ENCODE measurements at places on chromosomes 3 and 15.

GRCh38 chr3:50405249-50405648 lies 45.9 kb upstream of the TMEM115 start:
- no peak for DNase-seq

- DNase-seq: no peak
Observed at GRCh38 chr15:73697033-73697467, 12.9 kb downstream of the CD276 start.

GRCh38 chr3:12420393-12420792 lies 63.9 kb upstream of the TSEN2 start:
- no peak for DNase-seq

DNA sequence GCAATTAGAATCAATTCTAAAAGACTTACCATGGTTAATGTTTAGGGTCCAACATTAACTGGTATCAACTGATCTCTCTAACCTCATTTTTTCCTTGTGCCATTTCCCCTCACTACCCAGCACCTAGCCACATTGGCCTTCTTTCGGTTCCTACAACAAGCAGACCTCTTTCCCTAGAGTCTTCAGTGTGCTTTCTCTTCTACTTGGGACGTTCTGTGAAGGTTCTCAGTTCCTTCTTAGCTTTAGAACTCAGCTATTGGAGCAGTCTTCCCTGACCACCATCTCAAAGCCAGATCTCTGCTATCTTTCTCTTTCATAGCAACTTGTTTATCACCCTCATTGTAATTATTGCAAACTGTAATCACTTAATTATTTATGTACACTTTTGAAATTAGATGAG lies 31.5 kb upstream of the MINDY4B start:
- DNase-seq: no peak

- DNase-seq: no peak
Observed at GRCh38 chr3:100045696-100046095, 68.6 kb downstream of the FILIP1L start.

DNA sequence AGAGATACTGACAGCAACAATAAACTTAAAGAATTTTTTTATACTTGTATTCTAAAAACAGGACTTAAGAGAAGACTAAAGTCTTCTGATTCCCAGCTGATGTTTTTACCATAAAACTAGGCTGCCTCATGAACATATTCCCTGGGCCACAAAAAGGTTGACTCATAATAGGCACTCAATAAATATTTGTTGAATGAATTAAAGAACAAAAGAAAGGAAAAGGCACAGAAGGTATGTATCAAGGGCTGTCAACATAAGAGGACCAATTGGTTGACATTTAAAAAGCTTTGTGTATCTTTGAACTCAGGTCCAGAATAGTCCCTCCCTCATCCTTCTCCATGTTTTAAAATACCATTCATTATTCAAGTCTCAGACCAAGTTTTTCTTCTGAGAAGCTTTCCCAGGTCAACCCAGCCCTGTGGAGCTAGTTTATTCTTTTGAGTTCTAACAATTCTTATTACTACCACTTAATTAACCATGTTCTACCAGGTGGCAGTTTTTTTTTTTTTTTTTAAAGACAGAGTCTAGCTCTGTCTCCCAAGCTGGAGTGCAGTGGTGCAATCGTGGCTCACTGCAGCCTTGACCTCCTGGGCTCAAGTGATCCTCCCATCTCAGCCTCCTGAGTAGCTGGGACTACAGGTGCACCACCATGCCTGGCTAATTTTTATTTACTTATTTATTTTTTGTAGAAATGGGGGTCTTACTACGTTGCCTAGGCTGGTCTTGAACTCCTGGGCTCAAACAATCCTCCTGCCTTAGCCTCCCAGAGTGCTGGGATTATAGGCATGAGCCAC lies 17.5 kb upstream of the ARHGEF3 start:
- no peak for DNase-seq

DNA sequence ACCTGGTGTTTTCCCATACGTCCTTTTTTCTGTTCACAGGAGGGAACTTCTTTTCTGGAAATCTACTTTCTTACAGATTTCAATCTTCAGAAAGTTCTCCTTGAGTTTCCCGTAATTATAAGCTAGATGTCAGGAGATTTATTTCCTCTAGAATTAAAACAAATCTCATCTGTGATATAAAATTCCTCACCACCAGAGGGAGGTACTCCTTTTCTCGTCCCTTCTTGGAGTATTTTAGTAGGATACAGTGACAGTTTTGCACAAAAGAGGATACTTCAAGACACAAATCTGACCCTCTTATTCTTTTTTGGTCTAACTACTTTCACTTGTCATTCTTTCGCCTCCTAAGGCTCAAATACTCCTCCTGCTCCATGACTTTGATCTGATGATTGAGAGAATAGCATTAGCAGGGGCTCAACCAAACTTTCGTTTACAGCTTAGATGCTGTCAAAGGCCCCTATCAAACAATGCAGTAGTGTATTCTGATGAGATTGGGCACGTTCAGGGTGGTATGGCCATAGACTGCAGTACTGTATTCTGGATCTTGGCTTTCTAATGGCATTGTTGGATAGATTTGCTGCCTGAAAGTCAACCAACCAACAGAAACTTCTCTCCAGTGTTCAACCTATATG lies 38.0 kb downstream of the TMEM41A start:
- no peak for DNase-seq

GRCh38 chr15:55796321-55796965 lies 53.5 kb upstream of the PRTG start:
- DNase-seq: no peak

DNA sequence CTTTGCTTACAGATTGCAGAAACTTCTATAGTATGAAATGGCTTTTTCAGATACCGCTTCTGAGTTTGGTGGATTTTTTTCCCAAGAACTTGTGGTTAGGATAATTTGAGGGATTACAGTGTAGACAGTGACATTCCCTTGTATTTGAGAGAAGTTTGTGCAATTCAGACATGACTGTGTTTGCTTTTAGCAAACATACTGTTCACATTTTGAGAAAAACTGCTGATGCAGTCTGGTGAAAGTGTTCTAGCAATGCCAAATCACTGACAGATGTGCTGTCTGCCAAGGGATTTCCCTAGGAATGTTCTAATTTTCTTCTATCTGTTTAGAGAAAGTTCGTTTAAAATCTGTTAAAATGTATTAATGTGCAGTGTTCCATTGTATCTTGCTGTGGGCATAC lies 652.6 kb downstream of the FHIT start:
- DNase-seq: no peak

DNA sequence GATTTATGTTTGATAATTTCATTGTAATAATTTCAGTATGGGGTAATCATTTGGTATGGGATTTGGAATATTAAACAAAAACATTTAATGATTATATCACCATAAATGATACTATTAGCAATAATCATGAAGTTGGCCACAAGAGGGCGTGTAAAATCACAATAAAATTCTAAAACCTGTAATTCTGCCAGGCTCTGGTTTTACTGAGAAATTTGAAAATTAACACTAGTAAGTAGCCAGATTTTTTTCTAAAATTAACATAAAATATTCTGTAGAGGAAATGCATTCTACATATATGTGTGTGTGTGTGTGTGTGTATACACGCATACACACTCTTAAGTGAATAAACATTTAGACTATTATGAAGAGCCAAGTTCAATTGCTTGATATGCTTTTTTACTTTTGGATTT lies 40.5 kb downstream of the FEZF2 start:
- DNase-seq: peak; percentile 44

GRCh38 chr15:93274257-93274656 lies 185.2 kb upstream of the RGMA start:
- no peak for DNase-seq

DNA sequence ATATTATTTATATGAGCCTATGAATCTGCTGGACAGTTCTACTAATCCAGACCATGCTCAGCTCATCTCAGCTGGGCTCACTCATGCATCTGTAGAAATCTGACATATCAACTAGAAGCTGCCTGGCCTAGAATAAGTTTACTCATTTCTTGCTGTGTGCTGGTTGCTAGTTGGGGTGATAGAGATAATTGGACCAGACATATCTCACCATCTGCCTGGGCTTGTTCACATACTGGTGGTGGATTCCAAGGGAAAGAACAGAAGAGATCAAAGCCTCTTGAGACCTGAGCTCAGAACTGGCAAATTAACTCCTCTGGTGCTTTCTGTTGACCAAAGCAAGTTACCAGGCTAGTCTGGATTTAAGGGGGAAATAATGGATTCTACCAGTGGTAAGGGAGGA lies 109.1 kb downstream of the NSUN3 start:
- no peak for DNase-seq

DNA sequence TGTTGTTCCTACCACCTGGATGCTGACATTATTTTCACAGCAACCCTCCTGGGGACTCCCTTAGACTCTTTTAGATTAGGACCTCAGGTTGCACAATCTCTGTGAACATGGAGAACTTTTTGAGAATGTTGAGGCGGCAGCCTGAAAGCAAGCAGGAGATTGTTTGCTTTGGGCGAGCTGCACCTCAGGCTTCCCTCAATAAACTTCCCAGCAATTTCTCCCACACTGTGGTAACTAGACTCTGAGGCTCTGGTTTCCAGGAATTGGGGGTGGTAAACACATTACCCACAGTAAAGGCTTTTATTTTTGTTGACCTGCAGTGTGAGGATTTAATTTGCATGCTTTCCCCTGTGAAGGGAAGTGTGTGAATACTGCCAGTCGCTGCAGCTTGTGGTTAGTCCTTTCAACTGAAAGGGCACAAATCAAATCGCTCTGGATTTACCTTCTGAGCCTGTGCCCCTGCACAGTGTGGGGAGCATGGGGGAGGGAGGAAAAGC lies 35.2 kb upstream of the SIAH2 start:
- no peak for DNase-seq

DNA sequence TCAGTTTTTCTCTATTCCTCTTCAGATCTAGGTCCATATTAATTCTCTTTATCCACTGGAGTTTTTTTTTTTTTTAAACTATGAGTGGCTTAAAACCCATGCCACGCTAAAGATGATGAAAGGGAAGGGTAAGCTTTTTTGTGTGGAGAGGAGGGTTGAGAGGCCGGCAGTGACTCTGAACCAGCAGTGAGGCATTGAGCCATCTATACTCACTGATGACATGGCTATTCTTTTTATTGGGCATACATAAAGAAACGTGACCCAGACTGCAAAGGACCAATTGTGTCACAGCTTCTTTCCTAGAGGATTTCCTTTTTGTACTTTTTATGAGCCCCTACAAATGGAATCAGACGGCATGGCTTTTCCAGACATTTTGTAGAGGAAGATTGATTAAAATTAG lies 662.2 kb downstream of the AGBL1 start:
- DNase-seq: no peak

DNA sequence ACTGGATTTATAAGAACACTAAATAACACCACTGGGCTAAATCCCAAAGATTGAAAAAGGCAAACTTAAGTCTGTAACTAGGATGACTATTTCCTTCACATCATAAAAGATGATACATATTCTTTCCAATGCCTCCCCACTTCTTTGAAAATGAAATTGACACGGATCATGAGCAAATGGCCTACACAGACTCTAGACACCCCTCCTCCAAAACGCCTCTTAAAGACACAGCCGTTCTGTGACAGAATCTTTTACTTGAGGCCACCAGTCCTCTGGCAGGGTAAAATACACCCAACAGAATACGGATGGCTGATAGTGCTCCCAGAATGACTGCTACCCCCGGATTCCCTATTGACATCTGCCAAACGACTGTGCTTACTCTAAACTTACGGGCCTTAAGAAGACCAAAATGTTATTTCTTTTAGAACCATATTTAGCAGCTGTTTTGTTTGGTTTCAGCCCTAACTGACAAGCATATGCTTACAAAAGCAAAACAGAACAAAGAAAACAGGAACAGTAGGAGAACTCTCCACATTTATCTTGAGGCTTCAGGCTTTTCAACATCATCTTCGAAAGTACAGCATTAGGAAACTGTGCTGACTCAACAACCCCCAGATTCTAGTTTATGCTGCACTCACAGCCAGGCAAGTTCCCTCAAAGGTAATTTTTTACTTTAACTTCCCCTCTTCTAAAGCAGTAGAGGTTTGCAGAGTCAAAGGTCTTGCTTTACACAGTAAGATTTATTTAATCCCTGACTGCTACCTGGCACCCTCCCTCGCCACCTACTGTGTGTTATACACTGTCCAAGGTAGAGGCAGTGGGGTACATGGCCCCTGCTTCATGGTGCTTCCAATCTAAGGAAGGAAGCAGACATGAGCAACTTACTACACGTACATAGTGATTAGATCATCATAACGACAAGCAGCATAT lies 84.3 kb downstream of the TNIK start:
- no peak for DNase-seq

DNA sequence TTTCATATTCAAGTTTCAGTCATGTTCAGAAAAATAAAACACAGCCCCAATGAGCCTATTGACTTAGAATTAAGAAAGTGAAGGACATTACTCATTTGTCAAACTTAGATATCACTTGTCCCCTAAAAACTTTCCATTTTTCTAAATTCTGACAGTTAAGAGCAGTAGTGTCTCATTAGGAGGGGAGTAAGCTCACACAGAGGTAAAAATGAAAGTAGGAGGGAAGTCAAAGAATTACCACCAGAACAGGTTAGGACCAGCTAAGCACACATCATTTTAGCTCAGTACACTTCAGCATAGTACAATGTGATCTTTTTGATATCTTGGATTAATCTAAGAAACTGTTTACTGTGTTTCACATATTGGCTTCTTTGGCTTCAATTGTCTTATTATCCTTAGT lies 64.3 kb downstream of the OSTN start:
- no peak for DNase-seq

- no peak for DNase-seq
Observed at GRCh38 chr3:151011427-151011826, 38.9 kb upstream of the CLRN1 start.

DNA sequence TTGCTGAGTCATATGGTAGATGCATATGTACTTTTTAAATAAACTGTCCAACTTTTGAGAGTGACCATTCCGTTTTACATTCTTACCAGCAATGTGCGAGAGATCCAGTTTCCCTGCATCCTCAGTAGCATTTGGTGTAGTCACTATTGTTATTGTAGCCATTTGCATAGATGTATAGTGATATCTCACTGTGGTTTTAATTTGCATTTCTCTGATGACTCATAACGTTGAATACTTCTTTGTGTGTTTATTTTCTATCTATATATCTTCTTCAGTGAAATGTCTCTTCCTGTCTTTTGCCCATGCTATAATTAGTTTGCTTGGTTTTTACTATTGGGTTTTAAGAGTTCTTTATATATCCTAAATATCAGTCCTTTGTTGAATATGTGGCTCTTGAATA lies 255.7 kb upstream of the GRM7 start:
- DNase-seq: no peak

DNA sequence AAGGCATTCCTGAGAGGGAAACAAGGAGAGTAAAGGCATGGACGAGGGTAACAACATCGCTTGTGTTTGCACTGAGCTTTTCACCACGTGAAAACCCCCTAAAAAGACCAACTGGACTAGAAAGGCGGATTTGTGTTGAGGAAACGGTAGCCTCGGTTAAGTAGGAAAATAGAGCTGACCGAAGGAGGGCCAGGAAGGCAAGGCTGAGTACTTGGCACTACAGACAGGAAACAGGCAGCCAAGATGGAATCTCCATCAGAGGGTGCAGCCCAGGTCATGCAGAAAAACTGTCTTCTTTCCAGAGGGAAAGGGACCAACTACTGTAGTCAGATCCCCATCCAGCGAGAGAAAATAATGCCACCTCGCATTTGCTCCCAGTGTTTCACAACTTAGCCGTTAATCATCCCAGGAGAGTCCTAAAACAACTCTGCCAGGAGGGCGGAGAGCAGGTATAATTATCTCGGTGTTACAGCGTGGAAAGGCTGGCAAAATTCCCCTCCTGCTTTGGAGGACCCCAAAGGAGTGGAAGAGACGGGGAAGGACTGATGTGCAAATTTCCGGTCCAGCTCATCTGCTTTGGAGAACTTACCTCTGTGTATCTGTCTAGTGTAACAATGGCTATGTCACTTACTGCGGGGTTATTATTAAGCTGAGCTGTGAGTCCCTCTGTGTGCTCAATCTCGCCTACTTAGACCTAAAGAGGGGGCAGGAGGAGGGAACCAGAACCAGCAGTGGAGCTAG lies 77.2 kb downstream of the MYO1E start:
- DNase-seq: no peak

Data from G401 (cell line).